ENCODE measurements at places on chromosomes 2 and 18. TPM values are rescaled to one million over a fixed set of nuclear protein-coding genes. Genes with fewer than 3 reads are reported as not detected.

DNA sequence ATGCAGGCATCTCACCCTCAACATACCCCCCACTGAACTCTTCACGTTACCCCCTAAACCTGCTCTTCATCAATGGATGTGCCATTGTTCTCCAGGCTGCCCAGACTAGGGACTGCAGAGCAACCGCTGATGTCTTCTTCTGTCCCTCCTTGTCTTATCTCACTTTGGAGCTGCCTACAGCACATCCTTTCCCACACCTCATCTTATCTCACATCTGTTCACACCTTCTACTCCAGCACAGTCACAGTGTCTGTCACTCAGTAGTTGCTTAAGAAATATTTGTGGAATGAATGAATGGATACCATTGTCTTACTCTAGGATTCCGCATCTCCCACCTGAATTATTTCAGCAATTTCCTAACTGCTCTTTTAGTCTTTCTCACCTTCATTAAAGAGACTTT, 144.5 kb downstream of the ANTXR1 start:
- DNase-seq: no peak

- no peak for DNase-seq
These were observed 141.6 kb upstream of the RIOK3 start for GRCh38 chr18:23311351-23312121.

GRCh38 chr18:55403421-55403949, 184.5 kb downstream of the TCF4 start:
- no peak for DNase-seq

DNA sequence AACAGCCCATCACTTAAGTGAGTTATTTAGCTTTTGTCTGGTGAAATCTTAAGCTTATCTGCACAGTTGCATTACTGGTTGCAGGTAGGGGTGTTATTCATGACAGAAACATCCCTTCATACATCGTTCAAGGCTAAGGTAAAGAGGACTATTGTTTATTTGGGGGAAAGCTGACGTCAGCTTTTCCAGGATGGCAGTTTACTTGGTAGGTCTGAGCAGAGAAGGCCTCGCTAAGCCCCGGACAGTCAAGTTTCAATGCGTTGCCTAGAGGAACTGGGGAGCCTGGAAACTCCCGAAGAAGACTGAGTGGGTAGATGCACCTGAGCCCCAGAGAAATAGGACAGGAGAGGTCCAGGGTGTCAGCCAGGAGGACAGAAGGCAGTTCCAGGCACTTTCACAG, 2.2 kb downstream of the RNU4ATAC start:
- DNase-seq: no peak

GRCh38 chr18:31097666-31098065, 4.6 kb downstream of the DSC2 start:
- no peak for DNase-seq

The HAAO gene
- 0.62 TPM for total RNA-seq

The GAREM2 gene
- 7.0 TPM for total RNA-seq

Data from occipital lobe (tissue), 3 donors.